Vein endothelial cell (primary cell): ENCODE measurements at places on chromosomes 11 and 22. TPM values are rescaled to one million over a fixed set of nuclear protein-coding genes. Genes with fewer than 3 reads are reported as not detected.

Gene HDHD5
- total RNA-seq: 39.5 and 51.0 TPM in 2 replicates

Gene TIGD3
- 0.29 and 0.33 TPM in 2 replicates for total RNA-seq

Gene MMP10
- total RNA-seq: 87.9 and 94.7 TPM in 2 replicates

Gene MYO7A
- total RNA-seq: under 0.01 and 0.86 TPM in 2 replicates

Gene TSKU
- 20.4 and 20.6 TPM in 2 replicates for total RNA-seq

Gene OR52E8
- not detected in 2 replicates for total RNA-seq

Gene ZP1
- not detected in 2 replicates for total RNA-seq

Gene PNPLA5
- not detected in 2 replicates for total RNA-seq
